ENCODE measurements at places on chromosomes 3 and 15.

GRCh38 chr3:112688085-112688769, 47.3 kb upstream of the CCDC80 start:
- DNase-seq: no peak

DNA sequence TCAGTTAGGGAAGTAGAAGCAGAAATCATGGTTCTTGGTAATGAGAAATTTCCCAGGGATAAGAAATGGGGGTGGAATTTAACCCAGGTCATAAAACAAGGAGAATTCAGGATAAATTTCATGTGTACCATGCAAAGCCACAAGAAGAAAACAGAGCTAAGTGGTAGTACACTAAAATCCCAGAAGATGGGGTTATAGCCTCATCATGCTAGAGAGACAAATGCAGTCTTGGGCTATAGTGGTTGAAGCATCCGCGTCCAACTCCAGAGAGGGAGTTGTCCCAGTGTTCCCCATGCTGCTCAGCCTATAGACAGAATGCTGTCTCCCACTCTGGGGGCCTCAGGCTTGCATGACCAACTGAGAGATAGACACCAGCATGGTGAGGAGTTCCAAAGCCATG, 36.2 kb upstream of the CLRN1 start:
- no peak for DNase-seq

GRCh38 chr15:61112231-61112630, 116.9 kb downstream of the RORA start:
- no peak for DNase-seq

GRCh38 chr15:52340093-52340492, 44.5 kb upstream of the MYO5C start:
- no peak for DNase-seq

DNA sequence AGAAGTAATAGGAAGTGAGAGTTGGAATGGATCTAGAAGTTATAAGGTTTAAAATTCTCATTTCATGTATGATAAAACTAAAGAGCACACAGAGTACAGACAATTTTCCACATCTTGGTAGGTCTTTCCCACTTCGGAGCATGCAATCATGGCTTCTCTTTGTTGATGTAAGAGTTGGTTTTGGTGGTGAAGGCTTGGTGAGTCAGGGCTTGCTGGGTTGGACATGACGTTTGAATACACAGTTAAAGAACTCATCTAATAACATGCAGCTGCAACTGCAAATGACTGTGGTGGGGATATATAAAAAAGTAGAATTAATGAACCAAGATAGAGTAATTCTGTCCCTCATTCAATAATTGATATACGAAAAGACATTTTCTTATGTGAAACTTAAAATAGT, 39.5 kb upstream of the GRM7 start:
- no peak for DNase-seq

GRCh38 chr15:69402816-69403215, 11.3 kb upstream of the KIF23 start:
- DNase-seq: no peak

DNA sequence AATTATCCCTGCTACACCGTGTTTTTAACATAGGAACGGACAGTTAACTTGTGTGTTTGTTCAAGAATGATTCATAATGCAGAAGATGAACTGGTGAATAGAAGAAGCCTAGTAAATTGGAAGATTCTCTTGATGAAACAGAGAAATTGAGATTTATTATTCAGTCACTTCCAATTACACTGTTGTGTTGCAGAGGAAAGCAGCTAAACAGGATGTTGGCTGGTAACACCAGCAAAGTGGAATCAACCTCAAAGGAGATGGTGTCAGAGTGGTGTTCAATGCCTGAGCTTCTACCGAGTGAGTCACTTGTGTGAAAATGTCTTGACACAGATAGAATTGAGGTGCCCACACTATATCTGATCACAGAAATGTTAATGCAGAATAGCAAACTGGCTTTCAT, 399.6 kb downstream of the LPP start:
- DNase-seq: no peak

GRCh38 chr15:78341057-78341987, 1.2 kb downstream of the CRABP1 start:
- no peak for DNase-seq

All from NB4 (cell line).